Activated CD4-positive, alpha-beta T cell treated with anti-CD3 and anti-CD28 coated beads, Interleukin-2, Interleukin-6, amounts not matched to agents 100 ng/mL and 50 ng/mL, durations not matched to agents 16 hours and 8 hours (primary cell): ENCODE measurements at places on chromosomes 11 and 22.

- no peak for DNase-seq
These were observed 7.7 kb upstream of the LTO1 start for GRCh38 chr11:69682681-69683326.

- no peak for DNase-seq
These were observed 119.9 kb downstream of the FEZ1 start for GRCh38 chr11:125376117-125376516.

DNA sequence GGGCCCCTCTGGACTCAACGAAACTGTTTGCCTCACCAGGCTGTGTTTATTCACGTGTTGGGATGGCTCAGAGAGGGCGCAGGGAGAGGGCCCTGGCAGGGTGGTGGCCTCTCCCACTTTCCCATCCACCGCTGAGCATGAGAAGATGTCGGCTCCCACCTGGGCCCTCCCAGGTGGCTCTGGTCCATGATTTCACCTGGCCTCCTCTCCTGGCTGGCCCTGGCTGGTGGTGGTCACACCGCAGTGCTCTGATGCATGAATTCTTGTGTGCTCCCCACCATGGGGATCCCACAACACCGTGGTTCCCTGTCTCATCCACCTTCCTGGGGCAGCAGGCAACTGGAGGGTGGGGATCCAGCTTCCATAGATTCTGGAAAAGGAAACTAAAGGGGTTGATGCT, 13.4 kb downstream of the RTL6 start:
- no peak for DNase-seq

DNA sequence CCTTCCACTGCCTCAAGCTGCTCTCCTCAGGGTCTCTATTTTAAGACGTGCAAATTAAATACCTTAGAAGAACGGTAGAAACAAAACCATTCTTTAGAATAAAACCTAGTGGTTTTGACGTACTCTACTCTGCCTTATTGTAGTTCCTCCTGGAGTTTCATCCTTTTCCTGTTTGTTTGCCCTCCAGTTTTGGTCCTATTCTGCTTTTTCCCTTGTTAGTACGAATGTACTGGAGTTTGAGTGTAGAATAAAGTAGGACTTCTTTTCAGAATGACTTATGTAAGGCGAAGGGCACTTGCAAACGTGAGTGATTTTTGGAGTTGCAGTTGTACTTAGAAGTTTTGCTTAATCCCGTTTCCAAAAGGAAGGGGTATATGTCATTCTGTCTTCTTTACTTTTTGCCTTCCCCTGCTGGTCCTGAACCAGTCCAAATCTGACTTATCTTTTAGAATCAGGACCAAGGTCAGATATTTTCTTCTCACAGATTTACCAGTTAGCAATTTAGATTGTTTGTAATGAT, 1.4 kb downstream of the SIK2 start:
- no peak for DNase-seq

- no peak for DNase-seq
These were observed 815 bp upstream of the MS4A6A start for GRCh38 chr11:60183591-60184205.

GRCh38 chr11:78265326-78265725, 76.6 kb downstream of the USP35 start:
- no peak for DNase-seq

DNA sequence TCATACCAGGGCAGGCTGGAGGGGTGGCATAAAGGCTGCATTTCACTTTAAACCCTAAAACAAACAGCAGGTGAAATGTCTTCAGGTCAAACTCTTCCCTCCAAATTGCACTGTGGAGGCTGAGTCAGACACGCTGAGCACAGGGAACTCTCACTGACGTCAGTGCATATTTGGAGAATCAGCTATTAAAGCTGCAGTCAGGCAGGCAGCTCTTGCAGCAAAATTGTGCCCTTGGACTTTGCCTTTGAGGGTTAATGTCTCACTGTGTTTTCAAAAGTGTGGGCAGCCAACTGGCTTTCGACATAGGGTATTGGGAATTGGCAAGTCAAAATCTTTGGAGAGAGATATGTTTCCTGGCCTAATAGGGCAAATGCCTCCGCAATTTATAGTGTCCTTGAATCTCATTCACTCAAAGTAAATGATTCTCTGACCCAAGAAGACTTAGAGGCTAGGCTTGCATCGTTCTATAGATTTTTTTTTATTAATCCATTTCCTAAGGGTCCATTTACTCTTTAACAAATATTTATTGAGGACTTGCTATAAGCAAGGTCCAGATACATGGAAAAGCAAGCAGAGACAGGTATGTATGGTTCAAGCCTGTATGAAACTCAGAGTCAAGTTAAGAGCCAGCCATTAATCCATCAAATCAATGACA, 27.7 kb upstream of the SMCO4 start:
- DNase-seq, result no peak

- no peak for DNase-seq
These were observed 5.0 kb downstream of the HEPACAM start for GRCh38 chr11:124930799-124931198.

- no peak for DNase-seq
These were observed 34.1 kb upstream of the CRTAM start for GRCh38 chr11:122804161-122804560.

GRCh38 chr11:59173080-59173963, 1.4 kb downstream of the DTX4 start:
- DNase-seq, result no peak

DNA sequence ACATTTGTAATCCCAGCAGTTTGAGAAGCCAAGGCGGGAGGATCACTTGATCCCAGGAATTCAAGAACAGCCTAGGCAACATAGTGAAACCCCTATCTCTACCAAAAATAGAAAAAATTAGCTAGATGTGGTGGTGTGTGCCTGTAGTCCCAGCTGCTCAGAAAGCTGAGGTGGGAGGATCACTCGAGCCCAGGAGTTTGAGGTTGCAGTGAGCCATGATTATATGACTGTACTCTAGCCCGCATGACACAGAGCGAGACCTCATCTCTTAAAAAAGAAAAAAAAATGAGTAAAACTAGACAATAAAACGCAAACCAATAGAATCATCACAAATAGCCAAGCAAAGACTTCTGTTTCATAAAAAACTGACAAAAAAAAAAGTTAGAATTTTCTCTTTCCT, 21.8 kb downstream of the NUCB2 start:
- peak; percentile 88 for DNase-seq

GRCh38 chr22:43879901-43880540, 11.8 kb downstream of the PNPLA5 start:
- no peak for DNase-seq

DNA sequence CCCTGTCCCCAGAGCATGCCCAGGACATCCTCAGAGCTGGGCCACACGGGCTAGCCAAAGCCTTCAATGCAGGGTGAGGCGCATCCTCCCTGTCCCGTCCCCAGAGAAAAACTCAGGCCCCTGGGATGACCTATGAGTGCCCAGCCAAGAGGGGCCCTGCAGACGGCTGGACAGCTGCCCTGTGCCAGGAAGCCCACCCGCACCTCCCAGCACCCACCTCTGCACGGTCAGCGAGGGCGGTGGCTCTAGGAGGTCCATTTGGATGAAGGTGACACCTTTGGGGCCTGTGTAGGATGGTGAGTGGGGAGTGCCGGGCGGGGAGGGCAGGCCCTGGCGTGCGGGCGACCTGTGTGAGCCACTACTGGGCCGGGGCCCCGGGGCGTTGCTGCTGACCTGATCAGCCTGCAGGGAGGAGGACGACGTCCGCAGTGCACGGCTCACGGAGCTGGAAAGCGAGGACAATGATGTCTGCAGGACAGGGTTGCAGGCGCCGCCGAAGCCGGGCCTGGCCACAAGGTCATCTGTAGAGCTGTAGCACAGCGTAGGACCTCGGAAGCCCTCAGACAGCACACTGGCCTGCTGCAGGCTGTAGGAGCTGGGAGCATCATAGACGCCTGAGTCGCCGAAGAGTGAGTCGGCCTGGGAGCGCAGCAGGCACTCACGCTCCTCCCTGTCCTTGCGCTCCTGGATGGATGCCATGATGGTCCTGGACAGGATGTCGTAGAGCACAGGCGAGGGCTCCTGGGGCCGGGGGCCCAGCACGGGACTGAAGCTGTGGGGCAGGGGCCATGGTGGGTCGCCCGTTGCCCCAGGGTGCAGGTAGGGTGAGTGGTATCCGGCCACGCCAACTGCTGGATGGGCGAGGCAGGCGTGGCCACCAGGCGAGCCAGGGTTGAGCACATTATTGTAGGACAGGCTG, 180.5 kb downstream of the IGLL1 start:
- no peak for DNase-seq

DNA sequence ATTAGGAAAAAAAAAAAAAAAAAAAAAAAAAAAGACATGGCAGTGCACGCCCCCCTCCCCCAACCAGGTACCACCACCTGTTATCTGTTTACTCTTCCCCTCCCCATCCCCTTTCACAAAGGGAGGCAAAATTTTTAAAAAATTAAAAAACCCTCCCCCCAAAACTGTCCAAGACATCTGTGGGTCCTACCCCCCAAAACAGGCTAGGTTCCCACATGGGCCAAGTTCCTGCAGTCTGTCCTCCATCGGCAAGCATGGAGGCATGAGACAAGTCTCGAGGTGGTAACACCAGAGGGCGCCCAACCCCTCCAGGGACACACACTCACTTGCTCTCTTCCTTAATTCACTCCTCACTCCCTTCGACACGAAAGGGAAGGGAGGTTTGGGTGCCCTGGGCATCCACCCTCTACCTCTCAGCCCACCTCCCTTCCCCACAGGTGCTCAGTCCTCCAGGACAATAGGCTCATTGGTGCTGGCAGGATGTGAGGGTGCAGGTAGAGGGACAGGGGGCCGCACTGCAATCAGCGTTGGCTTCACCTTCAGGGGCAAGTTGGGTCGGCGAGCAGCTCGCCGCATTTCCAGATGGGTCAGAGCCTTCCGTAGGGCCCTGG, 2.2 kb upstream of the TUT1 start:
- peak; percentile 84 for DNase-seq

DNA sequence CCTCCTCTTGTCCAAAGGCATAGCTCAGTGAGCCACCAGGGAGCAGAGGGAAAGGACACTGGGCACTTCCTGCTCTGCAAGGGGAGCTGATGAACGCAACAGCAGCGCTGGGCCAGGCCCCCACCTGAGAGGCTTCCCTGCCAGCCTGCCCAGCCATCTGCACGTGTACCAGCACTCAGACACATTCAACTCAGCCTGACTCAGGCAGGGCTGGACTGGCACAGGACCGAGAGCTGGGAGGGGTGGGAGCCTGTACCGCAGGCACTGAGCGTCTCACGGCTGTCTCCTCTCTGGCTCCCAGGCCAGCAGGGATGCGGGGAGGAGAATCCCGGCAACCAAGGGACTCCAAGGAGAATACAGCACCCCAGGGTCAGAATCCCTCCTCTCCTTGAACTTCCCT, 411.8 kb downstream of the CTTN start:
- DNase-seq, result no peak

GRCh38 chr11:63839508-63840355, 822 bp downstream of the MARK2 start:
- peak; percentile 39 for DNase-seq

DNA sequence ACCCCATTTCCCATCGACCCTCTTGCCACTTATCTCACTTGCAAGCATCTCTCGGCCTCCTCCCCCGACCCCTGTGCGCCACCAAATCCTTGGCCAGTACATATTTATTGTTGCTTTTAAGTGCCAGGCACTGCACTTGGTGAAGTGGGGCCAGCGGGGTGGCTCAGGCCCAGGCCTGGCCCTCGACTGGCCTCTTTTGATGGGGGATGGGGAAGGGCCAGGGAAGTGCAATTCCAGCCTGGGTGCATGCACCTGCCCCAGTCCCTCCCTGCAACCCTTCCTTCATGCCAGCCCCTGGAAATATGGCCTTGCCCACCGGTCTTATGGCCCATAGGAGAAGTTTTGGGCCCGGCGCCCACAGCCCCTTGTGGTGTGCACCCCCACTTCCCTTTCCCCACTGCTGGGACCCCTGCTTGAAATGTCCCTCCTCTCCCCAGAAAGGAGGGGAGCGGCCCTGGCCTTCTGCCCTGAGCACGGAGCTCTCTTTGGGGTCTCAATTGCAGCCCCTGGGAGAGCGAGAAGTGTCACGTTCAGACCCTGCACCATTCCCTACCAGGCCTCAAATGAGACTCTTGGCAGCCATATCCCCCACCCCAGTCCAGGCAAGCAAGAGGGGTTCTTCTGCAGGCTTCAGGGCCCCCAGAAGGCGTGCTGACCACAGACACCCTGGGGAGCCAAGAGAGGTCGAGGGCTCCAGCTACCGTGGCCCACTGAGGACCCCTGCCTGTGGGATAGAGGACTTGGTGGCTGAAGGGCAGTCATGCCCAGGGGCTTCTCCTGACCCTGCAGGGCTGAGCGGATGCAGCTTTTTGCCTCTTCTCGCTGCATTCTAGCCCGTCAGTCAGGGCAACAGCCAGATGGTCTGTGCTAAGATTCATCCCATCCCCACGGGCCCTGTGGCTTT, 961 bp downstream of the SUSD2 start:
- DNase-seq, result no peak

- peak; percentile 20 for DNase-seq
These were observed 706 bp downstream of the DCPS start for GRCh38 chr11:126304457-126305075.

GRCh38 chr11:67998150-67999045, 5.5 kb downstream of the UNC93B1 start:
- DNase-seq, result peak; percentile 36

DNA sequence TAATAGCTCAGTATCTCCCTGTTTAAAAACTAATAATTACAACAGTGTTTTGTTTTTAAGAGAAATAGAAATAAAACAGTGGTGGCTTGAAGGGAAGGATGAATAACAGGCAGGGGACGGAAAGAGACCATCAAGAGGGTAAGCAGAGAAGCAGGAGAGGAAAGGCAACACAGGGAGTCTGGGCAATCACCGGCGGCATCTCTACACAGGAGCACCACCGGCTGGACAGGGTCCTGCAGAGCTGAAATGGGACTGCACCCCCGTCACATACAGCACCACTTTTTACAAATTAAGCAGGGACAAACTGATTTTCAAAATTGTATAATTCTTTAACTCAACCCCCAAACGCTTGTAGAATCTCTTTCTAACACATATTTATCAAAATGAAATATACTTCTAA, 18.4 kb downstream of the PHF21A start:
- DNase-seq, result no peak

DNA sequence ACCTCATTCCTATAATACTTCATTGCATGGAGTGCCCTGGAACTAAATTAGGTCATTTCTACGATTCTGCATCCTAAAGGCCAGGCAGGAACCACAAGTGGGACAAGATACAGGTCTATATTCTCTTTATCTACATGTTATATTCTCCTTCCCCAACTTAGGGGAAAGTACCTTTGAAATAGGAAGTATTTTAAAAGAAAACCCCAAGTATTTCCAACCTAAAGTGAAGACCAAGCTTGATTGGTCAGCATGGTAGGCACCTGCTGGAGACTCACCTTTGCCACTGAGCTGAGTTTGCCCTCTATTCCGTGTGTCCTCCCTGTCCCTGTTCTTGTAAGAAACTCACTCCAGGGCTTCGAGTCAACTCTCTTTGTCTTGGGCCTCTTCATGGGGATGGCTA, 11.2 kb upstream of the LYVE1 start:
- no peak for DNase-seq

- DNase-seq, result no peak
These were observed 19.3 kb upstream of the SYT7 start for GRCh38 chr11:61599968-61600710.

GRCh38 chr11:117315285-117316196, 515 bp downstream of the BACE1 start:
- DNase-seq, result no peak

GRCh38 chr11:44270403-44271273, 39.3 kb downstream of the ALX4 start:
- DNase-seq, result no peak
